Aorta (tissue), 5 donors: ENCODE measurements at places on chromosomes 7 and 10. TPM values are rescaled to one million over a fixed set of nuclear protein-coding genes. Genes with fewer than 3 reads are reported as not detected.

The PILRB gene
- 13.9 TPM for polyA plus RNA-seq

- no peaks in the 10 kb centered on the region for H3K36me3 ChIP-seq
- H3K4me1 ChIP-seq = no peaks in the 10 kb centered on the region
- no peaks in the 10 kb centered on the region for H3K27me3 ChIP-seq
- DNase-seq = no peak
- no peak overlapping the region for H3K4me3 ChIP-seq
These were observed 12.0 kb upstream of the PRKCQ start for GRCh38 chr10:6592080-6592479.

GRCh38 chr7:72441791-72442190 is 29.7 kb upstream of the CALN1 start:
- no peak overlapping the region for H3K27ac ChIP-seq
- no peak overlapping the region for H3K4me3 ChIP-seq
- no peaks in the 10 kb centered on the region for H3K4me1 ChIP-seq
- DNase-seq = no peak
- no peaks in the 10 kb centered on the region for H3K36me3 ChIP-seq
- peaks cover 1% of the 10 kb centered on the region for H3K27me3 ChIP-seq

GRCh38 chr10:93319096-93319495 is 163.0 kb downstream of the MYOF start:
- no peak for DNase-seq
- no peaks in the 10 kb centered on the region for H3K4me1 ChIP-seq
- H3K27me3 ChIP-seq = no peaks in the 10 kb centered on the region
- H3K27ac ChIP-seq = no peak overlapping the region

GRCh38 chr7:151657173-151657572 is 137.5 kb upstream of the RHEB start:
- peak; percentile 66 for DNase-seq
- no peak overlapping the region for H3K27ac ChIP-seq
- no peaks in the 10 kb centered on the region for H3K27me3 ChIP-seq

DNA sequence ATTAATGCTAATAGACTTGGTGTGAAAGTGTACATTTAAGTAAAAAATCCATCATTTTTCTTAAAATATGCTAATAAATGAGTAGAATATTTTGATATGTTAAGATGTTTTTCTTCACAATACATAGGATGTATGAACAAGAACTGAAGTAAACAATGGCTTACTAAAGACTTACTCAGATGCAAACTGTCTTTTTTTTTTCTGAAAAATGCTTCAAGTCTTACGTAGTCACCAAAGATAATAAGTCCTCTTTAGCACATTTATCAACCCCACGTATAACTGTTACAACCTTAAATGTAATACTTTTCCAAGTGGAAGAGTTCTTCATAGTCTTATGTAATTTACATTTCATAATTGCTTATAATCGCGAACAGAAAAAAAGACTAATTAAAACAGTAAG is 54.8 kb downstream of the MDFIC start:
- no peak overlapping the region for H3K4me3 ChIP-seq
- H3K4me1 ChIP-seq = no peaks in the 10 kb centered on the region
- H3K27ac ChIP-seq = no peak overlapping the region
- H3K36me3 ChIP-seq = no peaks in the 10 kb centered on the region

GRCh38 chr7:148402159-148402558 is 188.4 kb upstream of the C7orf33 start:
- no peaks in the 10 kb centered on the region for H3K27me3 ChIP-seq
- DNase-seq = no peak
- no peak overlapping the region for H3K27ac ChIP-seq
- no peak overlapping the region for H3K4me3 ChIP-seq
- H3K36me3 ChIP-seq = no peaks in the 10 kb centered on the region
- no peaks in the 10 kb centered on the region for H3K4me1 ChIP-seq

The LRRC17 gene
- polyA plus RNA-seq = 18.7 TPM
